ENCODE measurements at places on chromosomes 7 and 10. TPM values are rescaled to one million over a fixed set of nuclear protein-coding genes. Genes with fewer than 3 reads are reported as not detected.

DNA sequence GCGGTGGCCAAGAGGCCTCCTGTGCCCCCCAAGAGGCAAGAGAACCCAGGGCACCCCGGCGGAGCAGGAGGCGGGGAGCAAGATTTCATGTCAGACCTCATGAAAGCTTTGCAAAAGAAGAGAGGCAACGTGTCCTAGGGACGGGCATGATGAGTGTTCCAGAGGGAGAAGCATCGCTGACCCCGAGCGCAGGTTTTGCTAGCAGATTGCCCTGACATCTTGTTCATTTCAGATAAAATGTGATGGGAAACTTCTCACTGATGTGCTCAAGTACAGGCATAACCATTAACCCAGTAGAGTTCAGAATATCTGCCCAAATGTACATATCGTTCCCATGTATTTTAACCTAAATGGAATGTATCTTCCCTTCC is 129.2 kb downstream of the APBB1IP start:
- DNase-seq = no peak

DNA sequence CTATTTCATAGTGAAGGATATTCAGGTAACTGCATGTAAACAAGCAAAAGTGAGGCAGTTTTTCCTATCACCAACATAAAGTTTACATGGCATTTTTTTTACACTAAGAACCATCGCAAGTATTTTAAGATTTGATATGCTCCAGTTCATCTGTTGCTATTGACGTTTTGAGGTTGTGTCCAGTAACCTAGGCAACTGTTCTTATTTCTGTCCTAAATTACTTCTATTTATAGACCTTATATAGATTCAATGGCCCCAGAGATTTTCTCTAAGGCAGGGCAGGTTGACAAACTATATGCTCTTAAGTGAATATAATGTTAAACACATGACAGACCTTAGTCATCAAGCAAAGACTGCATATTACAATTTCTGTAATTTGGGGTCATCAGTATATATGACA is 830.2 kb upstream of the LRRTM3 start:
- DNase-seq = no peak

DNA sequence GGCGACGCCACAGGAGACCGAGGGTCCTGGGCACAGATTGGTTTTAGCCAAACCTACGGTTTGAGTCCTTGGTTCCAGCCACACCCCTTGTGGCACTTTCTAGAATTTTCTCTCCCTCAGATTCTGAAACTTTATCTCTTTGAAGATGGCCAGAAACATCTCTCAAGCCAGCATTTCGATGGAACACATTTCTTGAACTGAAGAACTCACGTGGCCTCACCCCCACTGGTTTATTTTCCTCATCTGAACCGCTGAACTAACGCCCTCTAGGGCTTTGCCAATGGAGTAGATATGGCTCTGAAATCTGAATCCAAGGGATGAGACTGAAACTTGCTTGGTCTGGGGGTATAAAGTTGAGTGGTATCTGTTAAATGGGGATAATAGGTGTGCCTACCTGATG is 6.7 kb upstream of the SPAM1 start:
- no peak for DNase-seq

GRCh38 chr7:34143402-34143801 is 238.1 kb downstream of the BMPER start:
- DNase-seq = no peak

- no peak for DNase-seq
Observed at GRCh38 chr10:13820964-13821337, 234.2 kb downstream of the PRPF18 start.

- DNase-seq = no peak
Observed at GRCh38 chr7:39712751-39713150, 89.4 kb downstream of the RALA start.

DNA sequence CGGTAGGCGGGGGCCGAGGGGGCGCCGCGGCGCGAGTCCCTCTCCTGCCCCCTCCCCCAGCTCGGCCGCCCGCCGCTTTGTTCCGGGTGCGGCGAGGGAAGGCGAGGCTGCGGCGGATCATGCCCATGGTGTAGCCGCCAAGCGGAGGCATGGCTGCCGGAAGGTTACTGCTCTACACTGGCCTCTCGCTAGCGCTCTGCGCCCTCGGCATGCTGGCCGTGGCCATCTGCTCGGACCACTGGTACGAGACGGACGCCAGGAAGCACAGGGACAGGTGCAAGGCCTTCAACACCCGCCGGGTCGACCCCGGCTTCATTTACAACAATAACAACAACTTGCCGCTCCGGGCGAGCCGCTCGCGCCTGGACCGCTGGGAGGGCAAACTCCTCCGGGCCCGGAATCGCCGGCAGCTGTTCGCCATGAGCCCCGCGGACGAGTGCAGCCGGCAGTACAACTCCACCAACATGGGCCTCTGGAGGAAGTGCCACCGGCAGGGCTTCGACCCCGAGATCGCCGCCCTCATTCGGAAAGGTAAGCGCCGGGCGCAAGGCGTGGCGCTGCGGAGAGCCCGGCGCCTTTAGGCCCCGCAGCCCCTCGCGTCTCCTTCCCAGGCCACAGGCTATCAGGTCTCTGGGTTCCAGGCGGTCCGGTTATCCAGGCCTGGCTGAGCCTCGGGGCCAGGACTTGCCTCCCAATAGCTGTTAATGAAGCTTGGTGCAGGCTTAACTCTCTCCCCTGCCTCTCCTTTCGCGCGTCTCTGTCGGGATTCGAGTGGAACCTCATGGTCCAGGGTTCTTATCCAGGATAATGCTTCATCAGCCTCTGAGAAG is 513 bp downstream of the TMEM178B start:
- DNase-seq = peak; percentile 34

GRCh38 chr10:49397036-49397999 is 1.4 kb upstream of the DRGX start:
- DNase-seq = no peak

ASB13 gene
- total RNA-seq = 16.4 TPM

ENTPD7 gene
- 2.7 TPM for total RNA-seq

CPN1 gene
- not detected for total RNA-seq

CYP3A4 gene
- not detected for total RNA-seq

PKD2L1 gene
- not detected for total RNA-seq

CXCL12 gene
- total RNA-seq = 136 TPM

KCND2 gene
- 0.07 TPM for total RNA-seq

OR9A2 gene
- not detected for total RNA-seq

UTF1 gene
- total RNA-seq = not detected

EBLN1 gene
- not detected for total RNA-seq

RAB19 gene
- total RNA-seq = not detected

SVIL gene
- 302 TPM for total RNA-seq

CARD11 gene
- 0.37 TPM for total RNA-seq

MBL2 gene
- total RNA-seq = not detected

PARD3 gene
- 25.3 TPM for total RNA-seq

Data from left ventricle myocardium superior (tissue), 1 donor.